H54 (cell line): ENCODE measurements at places on chromosomes 11 and 22.

- no peak for DNase-seq
Measured at GRCh38 chr22:34943830-34944229, 122.1 kb upstream of the ISX start.

DNA sequence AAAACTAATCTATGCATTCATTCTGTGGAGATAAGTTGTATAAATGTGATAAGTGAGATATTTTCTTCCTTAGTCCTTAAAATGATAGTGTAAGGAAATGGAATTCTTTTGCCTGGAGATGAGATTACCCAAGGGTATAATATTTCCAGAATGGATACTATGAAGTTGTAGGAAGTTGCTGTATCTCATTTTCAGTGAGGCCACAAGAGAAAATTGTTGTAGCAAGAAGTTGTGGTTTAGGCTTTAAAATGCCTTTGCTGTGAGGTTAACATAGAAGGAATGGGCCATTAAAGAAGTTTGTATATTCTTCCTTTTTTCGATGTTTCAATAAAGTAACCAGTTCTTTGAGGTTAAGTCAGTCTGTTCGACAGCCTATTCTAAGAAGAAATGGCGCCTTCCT is 50.7 kb upstream of the LIN7C start:
- DNase-seq: no peak

GRCh38 chr22:38753948-38754750 is 1.6 kb downstream of the SUN2 start:
- no peak for DNase-seq

GRCh38 chr22:41505511-41506220 is 36.7 kb downstream of the ACO2 start:
- DNase-seq: no peak

DNA sequence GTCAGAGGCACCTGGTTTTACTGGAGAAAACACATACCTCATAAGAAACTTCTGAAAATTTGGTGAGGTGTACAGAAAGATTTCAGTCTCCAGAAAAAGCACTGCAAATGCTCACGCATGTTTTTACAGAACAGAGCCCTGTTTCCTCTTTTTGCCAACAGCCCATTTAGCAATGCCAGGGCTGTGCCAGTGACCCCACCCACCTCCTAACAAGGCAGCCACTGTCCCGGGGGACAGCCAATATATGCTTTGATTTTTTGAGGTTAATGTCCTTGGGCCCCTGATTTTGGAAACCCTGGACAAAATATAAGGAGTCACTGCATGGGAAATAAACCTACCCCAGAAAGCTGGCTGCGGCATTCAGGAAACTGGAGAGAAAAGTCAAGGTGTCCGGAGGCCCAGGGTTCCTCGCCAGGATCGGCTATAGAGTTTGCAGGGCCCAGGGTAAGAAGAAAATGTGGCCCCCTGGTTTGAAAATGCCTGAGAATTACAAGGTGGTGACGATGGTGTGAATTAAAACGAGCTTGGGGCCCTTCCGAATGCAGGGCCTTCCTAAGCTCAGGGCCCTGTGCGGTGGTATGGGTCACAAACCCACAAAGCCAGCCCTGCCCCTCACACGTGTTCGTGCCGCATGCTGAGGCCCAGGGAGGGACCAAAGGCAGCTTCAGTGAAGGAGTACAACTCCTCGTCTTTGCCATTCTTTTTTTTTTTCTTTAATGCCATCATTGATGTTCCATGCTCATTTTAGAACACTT is 71.1 kb upstream of the WNT7B start:
- no peak for DNase-seq

DNA sequence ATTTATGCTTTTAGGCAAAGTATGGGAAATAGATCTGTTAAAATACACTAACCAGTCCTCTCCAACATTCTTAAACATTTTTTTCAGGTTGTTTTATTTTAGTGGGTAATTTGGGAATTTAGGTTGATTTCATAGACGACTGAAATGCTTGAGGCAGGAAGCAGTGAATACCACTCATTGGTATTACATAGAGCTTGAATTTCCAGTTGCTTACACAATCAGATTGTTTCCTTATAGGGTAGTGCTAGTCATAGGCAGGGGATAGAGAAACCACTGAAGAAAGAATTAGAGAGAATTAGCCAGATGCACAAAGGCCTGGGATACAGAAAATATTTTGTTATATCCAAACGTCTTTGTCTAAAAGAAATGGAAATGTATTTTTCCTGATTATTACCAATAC is 23.9 kb upstream of the LYVE1 start:
- DNase-seq: peak; percentile 23

DNA sequence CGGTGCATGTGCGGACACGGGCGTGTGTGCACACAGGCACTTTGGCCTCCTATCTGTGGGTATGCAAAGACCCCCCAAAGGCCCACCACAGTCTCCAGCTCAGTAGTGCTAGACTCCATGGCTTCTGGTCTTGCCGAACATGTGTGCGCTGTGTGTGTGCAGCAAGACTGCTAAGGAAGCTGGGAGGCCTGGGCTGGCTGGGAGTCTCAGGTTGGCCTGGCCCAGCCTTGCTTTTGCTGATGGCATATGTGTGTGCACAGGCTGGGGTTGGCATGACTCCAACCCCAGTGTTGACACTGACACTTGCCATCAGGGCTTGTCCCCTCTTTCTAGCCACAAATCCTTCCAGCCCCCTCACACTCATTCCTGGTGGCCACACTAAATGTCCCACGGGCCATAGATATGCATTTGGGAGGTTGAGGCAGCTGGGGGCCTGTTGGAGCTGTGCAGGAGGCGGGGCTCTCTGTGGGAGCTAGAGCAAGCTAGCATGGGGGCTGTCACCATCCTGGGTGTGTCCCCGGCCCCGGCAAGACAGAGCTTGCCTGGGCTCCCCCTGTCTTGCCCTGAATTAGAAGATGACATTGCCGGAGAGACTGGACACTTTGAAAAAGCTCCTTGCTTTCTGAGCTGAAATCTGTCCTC is 60.9 kb upstream of the NECTIN1 start:
- DNase-seq: no peak
